ENCODE measurements at places on chromosomes 3 and 15.

GRCh38 chr3:129123314-129124060 is 1.9 kb upstream of the RAB43 start:
- DNase-seq: no peak

DNA sequence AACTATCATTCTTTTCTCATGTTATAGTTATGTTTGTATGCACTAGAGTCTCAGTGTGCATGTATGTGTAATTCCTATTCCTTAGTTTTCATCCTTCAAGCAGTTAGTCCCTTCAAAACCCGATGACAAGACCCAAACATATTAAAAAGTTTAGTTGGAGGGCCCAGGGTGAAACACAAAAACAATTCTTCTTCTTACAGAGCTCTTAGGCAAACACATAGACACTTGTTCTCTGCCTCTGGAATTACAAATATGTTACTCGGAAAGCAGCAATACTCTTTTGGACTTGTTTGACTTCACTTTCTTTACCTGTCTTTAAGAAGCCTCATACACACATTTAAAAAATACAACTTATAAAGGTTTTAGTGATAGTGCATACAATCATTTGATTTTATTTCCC is 763 bp upstream of the CNTN6 start:
- DNase-seq: no peak

- DNase-seq: no peak
Measured at GRCh38 chr3:109071350-109072142, 46.4 kb downstream of the MORC1 start.

- DNase-seq: no peak
Measured at GRCh38 chr3:130316169-130316568, 29.3 kb upstream of the COL6A5 start.

DNA sequence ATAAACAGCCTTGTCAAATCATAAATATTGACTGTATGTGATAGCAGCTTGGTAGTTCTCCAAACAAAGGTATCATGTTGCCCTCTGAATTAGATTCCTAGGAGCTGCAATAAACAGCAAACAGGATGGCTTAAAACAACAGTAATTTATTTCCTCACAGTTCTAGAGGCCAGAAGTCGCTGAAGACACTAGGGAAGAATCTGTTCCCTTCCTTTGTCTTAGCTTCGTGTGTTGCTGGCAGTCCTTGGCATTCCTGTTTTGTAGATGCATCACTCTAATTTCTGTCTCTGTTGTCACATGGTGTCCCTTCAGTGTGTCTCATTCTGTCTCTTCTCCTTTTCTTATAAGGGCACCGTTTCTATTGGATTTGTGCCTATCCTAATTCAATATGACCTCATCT is 679.3 kb downstream of the OTOL1 start:
- DNase-seq: no peak

DNA sequence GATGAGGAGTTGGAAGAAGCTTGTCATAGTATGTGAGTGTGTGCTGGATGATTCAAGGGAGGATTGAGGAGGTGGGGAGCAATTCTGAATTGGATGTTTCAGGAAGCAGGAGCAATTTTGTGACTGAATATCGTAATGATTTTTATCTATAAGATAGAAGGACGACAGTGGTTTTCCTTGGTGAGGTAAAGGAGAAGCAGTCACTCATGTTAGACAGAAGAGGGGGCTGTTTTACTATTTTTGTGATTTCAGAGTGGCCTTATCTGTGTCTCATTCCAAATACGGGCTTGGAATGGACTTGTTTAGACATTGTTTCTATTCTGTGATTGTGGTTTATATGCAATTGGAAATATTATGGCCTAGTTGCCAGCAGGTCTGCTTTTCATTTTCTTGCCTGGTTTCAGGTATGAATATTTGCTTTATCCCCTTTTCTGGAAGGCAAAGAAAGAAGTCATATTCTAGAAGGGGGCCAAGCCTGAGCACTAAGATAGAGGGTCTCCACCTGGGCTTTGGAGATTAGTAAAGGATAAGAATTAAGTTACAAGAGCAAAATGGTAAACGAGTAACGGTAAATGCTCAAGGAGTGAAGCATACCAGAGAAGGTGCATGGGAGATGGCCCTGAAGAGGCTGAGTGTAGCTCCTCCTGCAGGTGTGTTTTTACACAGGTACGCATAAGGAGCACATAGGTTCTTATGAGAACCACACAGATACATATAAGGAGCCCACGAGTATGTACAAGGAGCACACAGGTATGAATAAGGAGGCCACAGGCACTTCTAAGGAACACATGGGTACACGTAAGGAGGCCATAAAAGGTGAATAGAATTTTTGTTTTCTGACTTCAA is 124.6 kb upstream of the KCNAB1 start:
- no peak for DNase-seq

DNA sequence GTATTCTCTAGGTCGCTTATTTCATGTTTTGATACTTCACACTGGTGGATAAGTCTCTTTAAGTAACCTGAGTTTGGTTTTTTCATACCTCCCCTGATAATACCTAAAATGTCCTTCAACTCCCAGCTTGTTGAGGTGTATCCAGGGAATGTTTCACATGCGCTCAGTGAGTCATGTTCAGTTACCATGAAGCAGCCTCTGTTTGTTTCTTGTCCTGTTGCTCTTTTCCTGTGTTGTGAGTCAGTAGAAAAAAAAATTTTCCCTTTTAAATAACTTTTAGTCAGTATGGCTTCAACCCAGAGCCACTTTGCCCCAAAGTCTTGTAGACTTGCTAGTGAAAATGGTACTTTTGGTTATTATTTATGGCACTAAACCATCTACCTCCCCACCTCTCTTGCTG is 278.4 kb upstream of the ZPLD1 start:
- DNase-seq: no peak

GRCh38 chr15:46410705-46411104 is 775.9 kb downstream of the SQOR start:
- DNase-seq: no peak
